ENCODE measurements at places on chromosomes 1 and 21.
A peak's percentile ranks its signal among the peaks of the same experiment; 100 is the strongest.

- DNase-seq = no peak
Observed at GRCh38 chr21:31752352-31752751, 20.4 kb upstream of the SCAF4 start.

DNA sequence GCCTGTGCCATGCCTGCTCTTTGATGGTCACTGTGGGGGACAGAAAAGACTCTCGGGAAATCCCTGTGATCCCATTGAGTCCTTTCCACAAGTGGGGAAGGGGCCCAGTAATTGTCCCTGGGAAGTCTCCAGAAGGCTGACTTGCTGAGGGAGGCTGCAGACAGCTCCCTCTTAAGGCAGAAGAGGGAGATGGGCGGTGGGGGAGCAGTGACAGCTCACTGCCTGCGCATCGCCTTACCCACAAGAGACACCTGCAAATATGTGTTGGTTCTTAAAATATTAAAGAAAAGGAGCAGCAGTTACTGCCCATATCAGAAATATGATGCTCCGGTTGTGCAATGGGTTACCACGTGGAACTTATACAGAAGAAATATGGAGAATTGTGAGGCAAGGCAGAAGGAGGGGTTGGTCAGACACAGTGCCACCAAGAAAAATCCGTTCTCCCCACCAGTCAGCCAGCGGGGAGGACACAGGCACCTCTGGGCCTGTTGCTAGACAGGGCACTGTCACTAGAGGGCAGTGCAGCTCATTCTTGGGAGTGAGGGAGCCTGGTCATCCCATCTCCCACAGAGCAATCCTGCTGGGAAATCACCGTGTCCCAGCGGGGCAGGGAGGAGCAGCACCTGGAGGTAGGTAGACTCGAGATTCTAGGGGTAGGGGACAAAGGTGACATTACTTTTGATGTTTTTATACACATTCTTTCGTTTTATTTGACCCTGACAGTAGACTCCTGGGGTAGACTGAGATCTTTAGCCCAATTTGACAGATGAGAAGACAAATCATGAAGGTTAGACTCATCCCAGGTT lies 6.9 kb upstream of the CAMK1G start:
- DNase-seq = peak; percentile 84

- peak; percentile 55 for DNase-seq
Observed at GRCh38 chr1:53327182-53327913, 522 bp downstream of the LRP8 start.

DNA sequence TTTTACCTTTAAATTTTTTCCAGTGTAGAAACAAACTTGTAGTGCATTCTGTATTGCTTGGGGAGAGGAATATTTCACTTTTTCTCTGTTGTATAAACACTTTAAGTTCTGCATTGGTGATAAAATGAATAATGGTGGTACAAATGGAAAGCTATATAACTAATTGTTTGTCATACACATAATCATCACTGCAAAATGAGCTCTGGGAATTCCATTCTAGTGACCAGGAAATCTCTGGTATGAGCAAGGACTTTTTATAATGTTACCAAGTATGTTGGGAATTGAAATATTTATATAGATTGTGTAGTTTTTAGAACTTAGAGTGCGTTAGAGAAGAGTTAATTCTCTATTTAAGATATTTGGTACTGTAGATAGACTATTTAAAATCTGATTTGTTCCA lies 5.0 kb upstream of the FMN2 start:
- no peak for DNase-seq

- DNase-seq = no peak
Observed at GRCh38 chr1:30816211-30817076, 58.9 kb upstream of the LAPTM5 start.

GRCh38 chr1:198630863-198631262 lies 8.0 kb upstream of the PTPRC start:
- no peak for DNase-seq

DNA sequence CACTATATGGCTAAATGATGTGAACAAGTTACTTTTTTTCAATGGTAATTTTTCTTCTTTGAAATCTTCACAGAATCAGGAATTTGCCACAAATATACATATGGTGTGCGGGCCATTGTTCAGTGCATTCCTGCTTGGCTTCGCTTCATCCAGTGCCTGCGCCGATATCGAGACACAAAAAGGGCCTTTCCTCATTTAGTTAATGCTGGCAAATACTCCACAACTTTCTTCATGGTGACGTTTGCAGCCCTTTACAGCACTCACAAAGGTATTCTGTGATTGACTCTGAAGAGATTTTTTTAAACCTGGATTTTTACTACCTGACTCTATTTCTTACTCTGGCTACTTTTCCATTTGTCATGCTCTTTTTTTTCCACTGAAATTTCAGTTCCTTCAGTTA lies 76.2 kb upstream of the KIAA1614 start:
- no peak for DNase-seq

- no peak for DNase-seq
Observed at GRCh38 chr1:239633432-239633831, 247.1 kb downstream of the CHRM3 start.

- DNase-seq = no peak
Observed at GRCh38 chr1:11558276-11558675, 79.3 kb downstream of the DISP3 start.

DNA sequence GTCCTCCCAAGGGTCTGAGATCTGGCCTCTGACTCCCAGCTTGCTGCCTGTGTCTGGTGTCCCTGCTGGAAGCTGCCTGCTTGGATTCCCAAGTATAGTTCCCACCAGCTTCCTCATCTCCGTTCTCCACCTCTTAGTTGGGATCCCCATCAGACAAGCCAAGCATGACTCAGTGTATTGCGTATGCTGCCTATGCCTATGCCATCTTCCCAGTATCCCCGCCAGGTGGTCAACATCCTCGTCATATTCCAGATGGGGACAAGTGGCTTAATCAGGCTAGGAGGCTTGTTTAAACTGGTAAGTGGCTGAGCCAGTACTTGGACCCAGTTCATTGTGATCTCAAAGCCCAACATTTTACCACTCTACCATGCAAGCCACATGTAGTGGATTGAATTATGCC lies 204.4 kb downstream of the GRIK3 start:
- no peak for DNase-seq

DNA sequence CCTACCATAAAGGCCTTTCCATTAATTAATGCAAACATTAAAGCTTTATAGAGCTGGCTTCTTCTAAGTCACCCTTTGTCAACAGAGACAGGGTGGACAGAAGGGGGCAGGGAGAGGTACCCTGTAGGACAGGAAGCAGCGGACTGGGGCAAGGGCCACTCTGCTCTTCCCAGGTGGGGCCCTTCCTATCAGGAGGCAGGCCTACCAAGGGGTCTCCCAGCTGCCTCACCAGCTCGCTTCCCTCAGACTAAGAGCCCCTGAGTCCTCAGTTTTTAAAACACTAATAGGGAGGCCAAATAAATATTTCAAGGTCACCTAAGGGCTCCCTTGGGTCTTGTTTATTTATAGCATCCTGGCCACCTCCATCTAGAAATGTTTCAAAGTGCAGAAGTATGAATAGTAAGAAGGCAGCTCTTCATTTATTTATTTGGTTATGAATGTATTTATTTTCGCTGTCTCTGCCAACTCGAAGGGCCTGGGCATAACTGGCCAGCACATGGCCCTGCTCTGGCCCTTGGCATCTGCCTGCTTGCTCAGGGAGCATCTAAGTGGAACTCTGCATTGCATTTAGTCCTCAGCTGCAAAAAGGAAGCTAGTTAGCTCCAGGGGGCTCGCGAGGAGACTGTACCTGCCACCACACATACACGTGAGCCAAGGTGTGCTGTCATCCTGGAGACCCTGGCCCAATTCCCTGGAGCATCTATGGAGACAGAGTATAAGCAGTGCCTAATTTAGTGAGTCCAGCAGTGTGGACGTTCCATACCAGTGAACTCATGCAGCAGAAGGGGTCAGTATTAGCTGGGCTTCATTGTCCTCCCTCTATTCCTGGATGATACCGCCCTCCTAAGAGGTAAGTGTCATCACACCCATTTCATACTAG lies 395.1 kb upstream of the VAMP3 start:
- no peak for DNase-seq

DNA sequence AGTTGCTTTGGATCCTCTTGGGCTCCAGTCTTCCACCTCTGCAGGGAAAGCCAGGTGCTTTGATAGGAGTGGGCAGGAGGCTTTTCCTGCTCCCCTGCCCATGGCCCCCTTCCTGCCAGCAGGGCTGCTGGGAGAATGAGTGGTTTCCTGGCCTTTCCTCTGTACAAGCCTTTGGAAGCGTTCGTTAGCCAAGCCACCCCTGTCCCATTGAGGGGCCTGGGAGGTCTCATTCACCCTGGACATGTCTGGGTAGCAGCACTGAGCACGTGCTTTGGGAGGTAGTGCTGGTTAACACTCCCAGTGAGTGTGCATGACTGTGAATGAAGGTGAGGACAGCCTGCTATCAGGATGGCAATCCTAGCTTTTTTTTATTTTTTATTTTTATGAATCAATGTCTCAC lies 118.5 kb upstream of the CACNA1E start:
- DNase-seq = no peak

DNA sequence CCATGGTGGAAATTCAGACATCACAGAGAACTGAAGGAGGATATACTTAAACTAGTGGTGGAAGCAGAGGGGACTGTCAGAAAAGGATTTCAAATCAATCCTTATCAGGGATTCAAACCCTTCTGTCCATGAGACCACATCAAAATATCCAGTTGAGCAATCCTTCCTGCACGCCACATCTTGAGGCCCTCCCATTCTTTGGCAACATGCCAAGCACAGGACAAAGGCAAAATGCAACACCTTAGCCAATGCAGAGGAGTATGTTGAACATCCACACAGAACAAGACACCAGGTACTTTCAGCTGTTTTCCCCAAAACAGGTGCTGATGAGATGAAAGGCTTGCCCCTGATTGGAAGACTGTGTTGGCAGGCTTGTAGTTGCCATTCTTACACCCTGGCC lies 81.8 kb upstream of the PLXNA2 start:
- no peak for DNase-seq

- DNase-seq = no peak
Observed at GRCh38 chr1:154847891-154848290, 22.2 kb downstream of the KCNN3 start.

- no peak for DNase-seq
Observed at GRCh38 chr1:39522661-39523567, 31.5 kb downstream of the BMP8A start.

GRCh38 chr1:200096774-200097173 lies 69.3 kb downstream of the NR5A2 start:
- no peak for DNase-seq

GRCh38 chr1:163203561-163203960 lies 845 bp upstream of the RGS5 start:
- DNase-seq = no peak

GRCh38 chr21:16084776-16085364 lies 355.1 kb downstream of the USP25 start:
- DNase-seq = no peak

- DNase-seq = peak; percentile 16
Observed at GRCh38 chr1:156601892-156602291, 613 bp upstream of the GPATCH4 start.

DNA sequence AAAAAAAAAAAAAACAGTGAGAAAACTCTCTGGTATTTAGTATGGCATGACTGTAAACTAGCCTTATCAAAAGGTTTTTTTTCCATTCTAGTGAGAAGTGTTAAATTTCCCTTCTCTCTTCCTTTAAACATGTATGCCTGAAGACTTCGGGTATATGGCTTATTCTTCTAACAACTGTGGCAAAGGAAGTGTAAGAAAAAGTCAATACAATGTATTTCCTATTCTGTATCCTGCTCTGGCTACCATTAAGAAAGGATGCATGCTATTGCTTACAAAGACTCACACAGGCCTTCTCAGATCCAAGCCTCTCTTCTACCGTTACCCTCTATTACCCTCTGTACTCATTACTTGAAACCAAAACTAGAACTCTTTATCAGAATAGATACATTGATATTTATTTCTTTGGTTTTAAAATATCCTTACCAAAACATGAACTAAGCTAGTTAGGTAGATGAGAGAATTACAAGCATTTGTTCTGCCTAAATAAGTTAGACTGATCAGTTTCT lies 8.4 kb downstream of the CEPT1 start:
- no peak for DNase-seq
